Hematopoietic multipotent progenitor cell treated with erythropoietin and hydrocortisone succinate and interleukin-3 and kit ligand, for 8 days (in vitro differentiated cells): ENCODE measurements at places on chromosomes 13 and 19.

GRCh38 chr13:76711550-76712182, 174.5 kb downstream of the KCTD12 start:
- no peak for DNase-seq

- no peak for DNase-seq
Measured at GRCh38 chr13:21948769-21949474, 278.0 kb downstream of the FGF9 start.

DNA sequence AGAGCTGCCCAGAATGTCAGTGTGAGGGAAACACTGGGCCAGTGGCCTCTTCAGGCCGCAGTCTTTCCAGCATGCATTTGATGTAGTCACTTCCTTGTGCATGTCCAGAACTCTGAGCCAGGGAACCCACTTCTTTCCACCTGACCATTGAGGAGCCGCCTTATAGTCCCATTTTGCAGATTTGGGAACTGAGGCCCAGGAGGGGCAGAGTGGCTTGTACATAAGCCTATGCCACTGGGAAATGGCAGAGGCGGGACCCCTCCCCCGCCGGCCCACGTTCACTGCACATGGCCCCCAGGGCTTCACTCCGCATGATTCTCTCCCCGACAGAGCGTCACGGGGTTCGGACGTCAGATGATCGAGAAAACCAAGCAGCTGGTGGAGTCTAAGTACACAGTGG, 5.6 kb upstream of the SPIB start:
- no peak for DNase-seq

DNA sequence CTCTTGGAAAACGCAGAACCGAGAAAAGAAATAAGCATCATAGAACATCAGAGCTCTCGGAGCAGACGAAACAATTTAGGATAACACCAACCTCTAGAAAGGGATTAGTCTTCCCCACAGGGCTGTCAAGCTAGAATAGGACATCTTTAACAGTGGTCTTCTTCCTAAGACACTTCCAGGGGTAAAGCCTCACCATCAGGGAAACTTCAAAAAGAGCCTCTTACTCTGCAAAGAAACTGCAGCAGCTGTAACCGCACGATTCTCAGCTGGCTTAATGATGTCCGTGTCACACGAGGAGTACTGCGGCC, 642 bp downstream of the ZNF571 start:
- no peak for DNase-seq

- DNase-seq: no peak
Measured at GRCh38 chr13:98343461-98343860, 166.4 kb upstream of the RNF113B start.

DNA sequence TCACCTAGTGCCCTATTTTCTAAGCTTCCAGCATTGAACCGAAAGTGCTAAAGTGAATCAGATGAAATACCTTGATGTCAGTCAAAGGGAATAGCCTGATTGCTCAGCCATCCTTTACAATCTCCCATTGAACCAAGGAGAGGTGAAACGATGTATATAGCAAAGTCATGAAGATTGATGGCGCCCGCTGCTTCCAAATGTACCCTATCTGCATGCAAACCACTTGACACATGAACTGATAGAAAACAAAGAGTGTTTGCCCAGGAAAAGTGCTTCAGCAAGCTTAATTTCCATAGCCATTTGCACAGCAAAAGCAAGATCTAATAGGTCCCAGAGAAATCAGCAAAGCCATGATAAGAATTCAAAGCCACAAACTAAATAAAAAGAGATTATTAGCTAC, 624.9 kb upstream of the PCDH9 start:
- DNase-seq: no peak

DNA sequence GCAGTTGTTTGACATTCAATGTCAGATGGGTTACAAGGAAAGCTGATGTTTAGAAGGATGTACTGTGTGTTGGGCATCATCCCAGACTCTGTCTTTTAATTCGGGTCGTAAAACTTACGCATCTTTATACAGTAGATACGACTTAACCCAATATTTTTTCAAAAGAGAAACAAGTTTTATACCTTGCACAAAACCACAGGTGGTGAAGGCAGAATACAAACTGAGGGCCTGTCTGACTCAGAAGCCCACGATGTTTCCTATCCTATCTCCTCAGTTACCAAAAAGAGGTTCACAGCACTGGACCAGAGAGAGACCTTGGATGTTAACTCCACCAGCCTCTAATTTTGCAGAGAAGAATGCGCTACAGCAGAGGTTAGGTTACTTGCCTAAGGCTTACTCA, 477.0 kb downstream of the FOXO1 start:
- no peak for DNase-seq

DNA sequence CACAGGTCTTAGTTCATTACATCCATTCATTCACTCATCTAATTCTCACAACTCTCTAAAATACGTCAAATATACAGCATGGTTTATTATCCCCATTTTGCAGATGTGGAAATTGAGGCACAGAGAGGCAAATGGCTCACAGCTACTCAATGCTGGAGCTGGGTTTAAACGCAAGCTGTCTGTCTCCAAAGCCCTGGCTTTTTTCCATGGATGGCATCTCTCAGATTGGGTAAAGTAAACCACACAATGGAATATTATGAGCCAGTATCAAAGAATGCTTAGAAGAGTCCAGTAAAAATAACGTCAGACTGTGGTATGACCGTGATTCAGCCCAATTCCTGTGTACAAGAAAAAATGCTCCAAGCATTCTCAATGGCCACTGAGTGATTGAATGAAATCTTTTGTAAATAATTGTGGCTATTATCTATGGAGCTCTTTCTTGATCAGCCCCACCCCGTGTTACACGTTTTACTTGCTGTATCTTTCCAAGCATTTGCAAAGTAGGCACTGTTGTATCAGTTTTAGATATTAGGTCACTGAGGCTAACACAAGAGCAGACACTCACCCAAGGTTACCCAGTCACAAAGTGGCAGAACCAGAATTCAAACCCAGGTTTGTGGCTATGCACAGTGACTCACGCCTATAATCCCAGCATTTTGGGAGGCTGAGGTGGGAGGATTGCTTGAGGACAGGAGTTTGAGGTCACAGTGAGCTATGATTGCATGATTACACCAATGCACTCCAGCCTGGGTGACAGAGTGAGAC, 5.5 kb upstream of the ACP7 start:
- no peak for DNase-seq

GRCh38 chr19:46520616-46521015, 24.9 kb upstream of the PNMA8B start:
- no peak for DNase-seq

DNA sequence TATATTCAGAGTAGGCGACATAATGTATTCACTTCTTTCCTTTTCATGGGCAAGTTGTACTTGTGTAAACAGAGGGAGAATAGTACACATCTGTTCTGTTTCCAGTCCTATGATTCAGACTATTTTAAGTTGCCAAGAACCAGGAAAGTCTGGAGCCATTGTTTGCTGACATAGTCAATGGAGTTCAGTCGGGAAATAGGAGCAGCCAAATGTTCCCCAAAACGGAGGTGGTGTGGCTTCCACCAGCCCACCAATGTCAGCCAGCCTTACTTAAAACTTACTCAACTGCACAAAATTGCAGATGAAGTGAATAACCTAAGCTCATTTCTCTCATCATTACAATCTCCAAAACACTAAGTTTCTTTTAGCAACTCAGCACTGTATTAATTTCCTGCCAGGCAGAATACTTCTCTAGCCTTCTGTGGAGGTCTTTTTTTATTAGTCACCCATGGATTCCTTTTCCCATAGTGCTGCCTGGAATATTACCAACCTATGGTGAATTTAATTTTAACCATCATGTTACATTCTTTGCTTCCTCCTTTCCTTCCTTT, 22.3 kb upstream of the CSNK1A1L start:
- DNase-seq: no peak

- no peak for DNase-seq
Measured at GRCh38 chr13:23583491-23583890, 13.3 kb downstream of the TNFRSF19 start.

GRCh38 chr19:13882419-13882795, 5.5 kb downstream of the NANOS3 start:
- no peak for DNase-seq

GRCh38 chr19:7983286-7983950, 22.0 kb downstream of the ELAVL1 start:
- DNase-seq: no peak

- DNase-seq: peak; percentile 59
Measured at GRCh38 chr19:16143399-16144215, at the start of gene HSH2D. HSH2D (plus strand) TSS chr19:16143685; CDS start chr19:16148751, 5,066 bp downstream.

GRCh38 chr13:74090869-74091605, 43.2 kb downstream of the KLF12 start:
- DNase-seq: no peak

DNA sequence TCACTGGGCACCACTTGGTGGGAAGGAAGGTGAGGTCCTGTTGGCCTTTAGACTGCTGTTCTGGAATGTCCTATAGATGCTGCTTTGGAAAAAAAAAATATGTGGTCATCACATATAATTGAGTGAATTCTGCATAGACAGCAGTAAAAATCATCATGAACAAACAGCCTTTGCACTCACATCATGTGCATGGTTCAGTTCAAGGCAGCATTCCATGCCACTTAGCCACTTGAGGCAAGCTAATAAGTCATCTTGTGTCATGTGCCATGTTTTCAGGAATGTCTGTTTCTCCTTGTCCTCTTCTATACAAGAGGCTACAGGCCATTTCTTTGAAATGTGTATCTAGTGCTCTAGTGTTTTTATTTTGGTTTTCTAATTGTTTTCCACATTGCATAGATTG, 43.9 kb upstream of the TSC22D1 start:
- no peak for DNase-seq

DNA sequence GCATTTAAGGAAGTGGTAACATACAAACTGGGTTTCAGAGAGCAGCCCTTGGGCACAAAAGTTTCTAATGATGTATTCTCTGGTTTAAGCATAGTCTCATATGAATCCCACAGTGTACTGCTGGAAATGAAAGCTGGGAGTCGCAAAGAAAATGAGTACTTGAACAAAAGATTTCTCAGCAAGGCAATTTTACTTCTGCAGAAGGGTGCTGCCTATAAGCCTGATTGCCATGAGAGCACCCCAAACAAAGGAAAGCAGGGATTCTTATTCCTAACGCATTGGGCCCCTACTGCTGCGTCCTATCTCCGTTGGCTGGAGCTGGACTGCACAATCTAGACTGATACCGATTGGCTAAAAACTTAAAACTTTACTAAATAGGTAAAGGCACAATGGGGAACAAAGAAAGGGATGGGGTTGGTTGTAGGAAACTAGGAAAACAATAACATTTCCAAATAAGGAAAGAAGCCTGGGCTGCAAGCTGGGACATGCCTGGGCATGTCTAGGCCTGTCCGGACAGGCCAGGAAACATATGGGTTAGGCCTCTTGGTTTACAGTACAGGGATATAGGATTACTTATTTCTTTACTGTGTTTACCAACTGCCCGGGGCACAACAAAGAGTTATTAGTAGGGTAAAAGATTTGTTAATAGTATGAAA, 27.4 kb upstream of the VN1R4 start:
- no peak for DNase-seq

GRCh38 chr13:47188802-47189201, 291.9 kb upstream of the HTR2A start:
- no peak for DNase-seq

- no peak for DNase-seq
Measured at GRCh38 chr19:5032101-5032967, 63.4 kb downstream of the KDM4B start.

DNA sequence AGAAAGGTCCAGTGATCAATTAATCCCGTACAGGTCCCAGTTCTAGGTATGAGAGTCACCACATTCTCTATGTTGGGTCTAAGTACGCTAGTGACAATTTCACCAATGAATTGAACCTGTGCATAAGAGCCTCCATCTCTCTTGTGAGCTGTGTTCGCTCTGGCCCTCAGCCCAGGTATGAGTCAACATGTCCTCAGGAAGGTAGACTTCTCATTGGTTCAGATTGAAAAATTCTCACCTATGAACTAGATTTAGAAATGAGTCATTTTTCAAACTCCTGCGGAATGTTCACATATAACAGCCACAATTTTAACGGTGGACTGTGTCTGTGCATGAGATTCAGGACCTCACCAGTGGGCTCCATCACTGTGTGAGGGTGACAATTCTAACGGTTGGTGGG, 12.7 kb upstream of the ZNF43 start:
- no peak for DNase-seq

- peak; percentile 51 for DNase-seq
Measured at GRCh38 chr19:29211562-29212355, 1.2 kb downstream of the UQCRFS1 start.

DNA sequence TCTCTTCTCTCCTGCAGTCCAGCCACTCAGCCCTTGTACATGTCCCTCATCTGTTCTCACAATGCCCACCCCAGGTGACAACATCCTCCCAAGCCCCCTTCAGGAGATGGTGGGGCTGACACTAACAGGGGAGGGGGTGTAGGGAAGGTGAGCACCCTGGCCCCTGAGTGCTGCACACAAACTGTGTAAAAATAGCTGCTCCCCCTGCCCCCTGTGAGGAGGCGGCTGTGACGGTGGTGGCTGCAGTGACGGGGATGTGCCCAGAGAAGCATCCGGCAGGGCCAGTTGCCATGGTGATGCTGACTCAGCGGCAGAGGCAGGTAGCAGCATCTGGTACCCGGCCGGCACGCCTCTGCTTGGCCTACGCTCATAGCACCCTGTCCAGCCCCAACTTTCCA, 13.0 kb upstream of the JUND start:
- DNase-seq: no peak

- DNase-seq: no peak
Measured at GRCh38 chr19:6116749-6117430, 6.6 kb upstream of the RFX2 start.

DNA sequence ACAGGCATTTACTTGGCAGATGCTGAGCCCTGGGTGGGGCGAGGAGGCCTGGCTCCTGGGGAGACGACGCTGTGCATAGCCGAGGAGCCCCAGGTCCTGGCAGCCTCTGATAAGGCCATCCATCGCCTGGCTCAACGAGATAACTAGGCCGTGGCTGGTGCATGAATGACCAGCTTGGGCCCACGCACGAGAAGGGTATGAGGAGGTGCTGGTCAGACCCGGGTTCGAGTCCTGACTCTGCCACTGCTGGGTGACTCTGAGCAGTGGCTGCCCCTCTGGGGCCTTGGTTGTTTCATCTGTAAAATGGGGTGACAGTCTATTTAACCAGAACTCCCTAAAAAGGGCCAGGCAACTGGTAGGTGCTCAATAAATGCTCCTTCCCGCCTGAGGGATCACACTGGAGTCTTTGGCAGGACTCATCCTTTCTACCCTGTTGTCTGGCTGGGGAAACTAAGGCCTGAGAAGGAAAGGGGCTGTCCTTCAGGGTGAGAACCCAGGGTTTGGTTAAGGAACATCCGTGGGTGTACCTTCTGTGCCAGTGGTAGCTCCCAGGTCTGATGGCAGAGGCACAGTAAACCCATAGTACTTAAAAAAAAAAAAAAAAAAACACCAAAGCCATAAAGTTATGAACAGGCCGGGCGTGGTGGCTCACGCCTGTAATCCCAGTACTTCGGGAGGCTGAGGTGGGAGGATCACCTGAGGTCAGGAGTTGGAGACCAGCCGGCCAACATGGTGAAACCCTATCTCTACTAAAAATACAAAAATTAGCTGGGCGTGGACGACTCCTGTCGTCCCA, 8.1 kb upstream of the ARRDC2 start:
- DNase-seq: peak; percentile 98

- no peak for DNase-seq
Measured at GRCh38 chr19:52114691-52115090, 19.1 kb upstream of the ZNF841 start.

- DNase-seq: no peak
Measured at GRCh38 chr19:17429641-17430113, 9.8 kb downstream of the MVB12A start.

- DNase-seq: no peak
Measured at GRCh38 chr19:5881543-5882299, 11.4 kb upstream of the FUT5 start.
